ENCODE measurements at places on chromosomes 3 and 15.

DNA sequence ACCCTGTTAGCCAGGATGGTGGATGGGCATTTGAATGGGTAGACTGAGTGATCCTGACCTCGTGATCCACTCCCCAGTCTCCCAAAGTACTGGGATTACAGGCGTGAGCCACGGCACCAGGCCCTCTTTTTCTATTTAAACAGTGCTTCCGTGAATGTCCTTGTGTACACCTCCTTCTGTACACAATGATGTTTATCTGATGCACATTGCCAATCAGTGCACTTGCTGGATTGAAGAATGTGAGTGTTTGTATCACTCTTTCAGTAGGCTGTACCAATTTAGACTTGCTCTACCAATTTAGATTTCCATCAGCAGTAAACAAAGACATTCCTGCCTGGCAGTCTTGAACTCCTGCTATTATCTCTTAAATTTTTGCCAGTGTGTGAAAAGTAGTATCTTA is 8.9 kb upstream of the ZNF619 start:
- no peak for DNase-seq

DNA sequence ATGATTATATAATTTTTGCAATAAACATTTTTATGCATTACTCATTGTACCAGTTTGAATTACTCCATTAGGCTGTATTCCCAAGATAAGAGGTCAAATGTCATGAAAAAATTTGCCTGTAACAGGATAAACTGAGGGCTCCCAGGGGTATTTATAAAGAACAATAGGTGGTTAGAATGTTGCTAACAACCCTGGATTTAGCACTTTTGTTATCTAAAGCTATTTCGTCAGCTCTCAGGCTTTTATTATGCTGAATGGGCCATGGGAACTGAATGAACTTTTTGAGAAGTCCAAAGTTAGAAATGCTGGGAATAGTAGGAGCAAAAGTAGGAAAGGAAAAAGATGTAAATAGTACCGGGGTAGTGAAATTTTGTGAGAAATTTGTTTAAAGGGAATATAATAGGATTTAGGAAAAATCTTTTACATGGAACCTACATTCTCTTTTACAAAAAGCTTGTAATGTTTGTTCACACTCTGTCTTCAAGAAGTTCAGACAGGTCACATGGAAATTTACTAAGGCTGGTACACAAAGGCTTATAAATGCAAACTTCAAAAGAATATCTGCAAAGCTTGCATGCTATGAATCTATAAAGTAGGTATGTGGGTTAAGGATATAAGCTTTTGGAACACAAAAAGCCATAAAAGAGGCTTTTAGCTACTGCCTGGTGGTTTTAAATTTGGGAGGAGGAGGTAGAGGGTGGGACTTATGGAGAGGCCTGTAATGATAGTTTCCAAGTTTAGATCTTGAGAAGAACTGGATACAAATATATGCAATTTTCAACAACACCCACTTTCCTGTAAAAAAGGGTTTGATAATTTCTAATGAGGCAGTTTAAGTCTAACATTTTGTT is 445.8 kb upstream of the NAALADL2 start:
- no peak for DNase-seq

GRCh38 chr3:120399372-120399771 is 50.2 kb upstream of the LRRC58 start:
- DNase-seq, result no peak

DNA sequence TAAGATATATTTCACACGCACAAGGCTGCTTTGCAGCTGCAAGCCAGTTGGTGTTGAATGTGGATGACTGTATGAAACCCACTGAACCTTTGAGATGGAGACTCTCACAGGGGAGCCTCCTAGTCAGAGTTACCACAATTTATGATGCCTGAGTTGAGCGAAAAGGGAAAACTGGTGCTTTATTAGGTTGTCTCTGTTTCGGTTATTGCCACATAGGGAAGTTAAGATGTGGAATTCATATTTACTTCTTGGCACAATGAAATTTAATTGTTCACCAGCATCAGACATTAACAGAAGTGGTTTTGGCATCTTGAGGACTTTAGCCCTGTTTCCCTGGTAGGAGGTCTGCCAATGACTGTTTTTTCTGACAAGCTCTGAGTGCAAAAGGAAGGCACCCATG is 358.2 kb downstream of the SQOR start:
- DNase-seq, result no peak

DNA sequence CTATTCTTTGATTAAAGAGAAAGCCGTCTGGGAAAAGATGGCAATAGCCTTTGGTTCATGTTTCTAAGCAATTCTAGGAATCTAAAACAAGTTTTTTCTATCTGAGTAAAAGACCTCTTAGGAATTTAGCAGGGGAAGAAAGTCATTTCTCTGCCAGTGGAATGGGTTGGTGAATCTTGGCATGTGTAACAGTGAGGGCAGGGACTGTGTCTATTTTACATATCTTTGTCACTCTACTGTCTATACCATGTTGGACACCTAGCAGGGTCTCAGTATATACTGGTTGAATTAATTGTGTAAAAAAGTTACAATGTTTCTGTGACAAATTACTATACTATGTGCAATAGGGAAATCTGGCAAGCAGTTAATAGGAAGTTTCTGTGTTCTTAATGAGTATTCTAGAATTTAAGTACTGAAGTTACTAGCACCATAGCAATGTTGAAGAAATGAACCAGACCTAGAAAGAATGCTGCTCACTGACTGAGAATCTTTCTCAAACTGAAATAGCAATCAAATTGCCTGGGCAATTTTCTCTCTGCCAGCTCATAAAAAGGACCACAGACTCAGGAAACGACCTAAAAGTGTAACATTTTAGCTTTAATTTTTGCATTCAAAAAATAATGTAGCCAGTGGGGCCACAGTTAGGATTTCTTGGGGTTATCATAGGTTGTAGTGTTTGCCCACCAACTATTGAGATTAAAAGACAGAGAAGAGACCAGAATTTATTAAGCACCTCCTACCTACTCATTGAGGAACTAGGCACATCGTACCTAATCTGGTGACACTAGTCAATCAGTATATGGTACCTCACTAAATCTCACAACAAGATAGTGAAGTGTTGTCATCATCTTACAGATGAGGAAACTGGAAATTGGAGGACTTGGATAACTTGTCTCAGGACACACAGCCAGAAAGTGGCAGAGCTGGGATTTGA is 56.2 kb upstream of the LEKR1 start:
- no peak for DNase-seq

Data from stimulated activated CD4-positive, alpha-beta T cell treated with anti-CD3 and anti-CD28 coated beads, Interleukin-1b, Interleukin-23, amount 100 ng/mL, for 24 hours (primary cell).